T1000 (cell line): ENCODE measurements at places on chromosomes 12 and 14.

GRCh38 chr14:36771028-36771640 is 109.5 kb downstream of the PAX9 start:
- no peak for DNase-seq

DNA sequence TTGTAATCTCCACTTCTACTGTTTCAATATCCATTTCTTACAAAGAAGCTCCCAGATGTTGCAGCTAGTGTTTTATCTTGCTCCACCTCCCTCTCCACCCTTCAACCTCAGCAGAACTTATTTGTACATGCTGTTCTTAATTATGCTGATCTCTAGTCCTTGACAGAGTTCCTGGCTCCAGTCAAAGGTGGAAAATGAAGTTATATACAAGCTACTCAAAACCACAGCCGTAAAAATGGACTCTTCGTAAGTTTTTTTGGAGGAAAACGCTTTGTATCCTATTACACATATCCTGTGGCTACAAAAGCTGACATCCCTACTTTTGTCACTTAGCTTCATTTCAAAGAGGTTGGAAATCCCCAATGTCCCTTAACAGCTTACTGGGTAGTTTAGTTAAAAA is 1.3 kb downstream of the CLEC1A start:
- no peak for DNase-seq

GRCh38 chr14:77212943-77213678 is 31.5 kb downstream of the TMEM63C start:
- DNase-seq: no peak

DNA sequence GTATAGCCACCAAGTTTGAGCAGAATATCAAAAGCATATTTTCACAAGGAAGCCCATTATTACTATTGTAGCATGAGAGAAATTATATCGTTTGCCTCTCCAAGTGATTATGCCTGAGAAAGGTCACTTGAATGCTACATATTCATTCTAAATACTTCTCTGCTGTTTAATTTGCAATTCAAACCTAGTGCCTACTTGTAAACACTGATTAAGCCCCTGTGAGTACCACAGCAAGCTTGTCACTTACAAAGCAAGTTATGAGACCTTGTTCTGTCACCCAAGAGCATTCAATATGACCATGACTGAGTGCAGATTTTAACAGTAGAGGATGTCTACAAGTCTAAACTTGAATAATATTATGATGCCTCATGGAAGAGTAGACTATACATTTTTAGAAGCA is 124.7 kb upstream of the SSTR1 start:
- DNase-seq: no peak

DNA sequence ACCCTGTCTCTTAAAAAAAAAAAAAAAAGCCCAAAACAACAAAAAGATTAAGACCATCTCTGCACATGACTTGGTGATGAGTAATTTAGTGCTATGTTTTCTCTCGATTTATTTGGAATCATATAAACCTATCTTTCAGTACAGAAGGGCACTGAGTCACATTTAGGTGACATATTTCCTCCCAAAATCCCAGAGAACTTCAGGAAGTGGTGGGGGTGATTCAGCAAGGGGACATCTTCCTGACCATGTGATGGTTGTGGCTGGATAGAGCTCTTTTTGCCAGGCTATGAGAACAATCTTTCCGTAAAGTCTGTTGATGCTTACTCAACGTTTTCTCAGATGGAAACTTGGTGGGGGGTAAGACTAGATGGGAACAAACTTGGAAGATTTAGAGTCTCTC is 50.0 kb downstream of the PPFIBP1 start:
- peak; percentile 72 for DNase-seq

DNA sequence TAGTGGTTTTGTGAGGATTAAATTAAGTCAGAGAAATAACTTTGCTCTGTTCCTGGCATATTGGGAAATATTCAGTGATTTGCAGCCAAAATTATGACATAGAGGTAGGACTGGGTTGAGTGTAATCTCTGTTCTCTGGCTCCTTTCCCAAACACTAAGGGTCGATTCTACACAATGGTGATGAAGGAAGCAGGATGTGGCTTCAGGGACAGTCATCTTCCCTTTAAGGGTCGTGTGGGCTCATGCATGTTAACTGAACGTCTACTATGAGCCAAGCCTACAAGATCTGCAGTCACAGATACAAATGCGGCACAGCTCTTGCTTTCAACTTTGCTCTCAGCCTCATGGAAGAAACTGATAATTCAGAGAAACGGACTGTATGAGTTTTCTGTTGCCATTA is 381.6 kb downstream of the VRK1 start:
- DNase-seq: no peak

GRCh38 chr12:29320295-29321085 is 60.5 kb downstream of the ERGIC2 start:
- no peak for DNase-seq

DNA sequence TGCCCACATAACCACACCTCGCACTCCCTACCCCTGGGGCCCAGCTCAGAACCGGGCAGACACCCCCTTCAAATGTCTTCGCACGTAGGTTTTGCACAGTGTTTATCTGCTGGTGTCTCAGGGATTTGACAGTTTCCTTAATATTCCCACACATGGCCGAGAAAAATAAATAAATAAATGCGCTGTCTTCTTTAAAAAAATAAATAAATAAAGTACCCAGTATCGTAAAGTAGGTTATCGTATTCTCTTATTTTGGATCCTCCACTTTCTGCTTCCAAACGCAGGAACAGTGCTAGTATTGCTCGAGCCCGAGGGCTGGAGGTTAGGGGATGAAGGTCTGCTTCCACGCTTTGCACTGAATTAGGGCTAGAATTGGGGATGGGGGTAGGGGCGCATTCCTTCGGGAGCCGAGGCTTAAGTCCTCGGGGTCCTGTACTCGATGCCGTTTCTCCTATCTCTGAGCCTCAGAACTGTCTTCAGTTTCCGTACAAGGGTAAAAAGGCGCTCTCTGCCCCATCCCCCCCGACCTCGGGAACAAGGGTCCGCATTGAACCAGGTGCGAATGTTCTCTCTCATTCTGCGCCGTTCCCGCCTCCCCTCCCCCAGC is 710 bp upstream of the FOS start:
- no peak for DNase-seq

DNA sequence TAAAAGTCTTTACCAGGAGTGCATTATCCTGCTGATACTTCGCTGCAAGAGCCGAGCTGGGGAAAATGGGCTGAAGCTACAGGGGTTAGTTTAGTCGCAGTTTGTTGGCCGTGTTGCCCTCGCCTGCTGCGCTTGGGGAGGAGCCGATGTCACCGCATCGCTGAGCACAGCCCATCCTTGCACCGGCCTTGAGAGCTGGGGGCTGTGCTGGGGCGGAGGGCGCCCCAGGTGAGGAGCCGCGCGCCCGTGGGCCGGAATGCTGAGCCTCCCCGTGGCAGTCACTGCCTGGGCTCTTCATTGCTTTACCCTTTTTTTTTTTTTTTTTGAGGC is 50.0 kb downstream of the ADGRD1 start:
- no peak for DNase-seq

DNA sequence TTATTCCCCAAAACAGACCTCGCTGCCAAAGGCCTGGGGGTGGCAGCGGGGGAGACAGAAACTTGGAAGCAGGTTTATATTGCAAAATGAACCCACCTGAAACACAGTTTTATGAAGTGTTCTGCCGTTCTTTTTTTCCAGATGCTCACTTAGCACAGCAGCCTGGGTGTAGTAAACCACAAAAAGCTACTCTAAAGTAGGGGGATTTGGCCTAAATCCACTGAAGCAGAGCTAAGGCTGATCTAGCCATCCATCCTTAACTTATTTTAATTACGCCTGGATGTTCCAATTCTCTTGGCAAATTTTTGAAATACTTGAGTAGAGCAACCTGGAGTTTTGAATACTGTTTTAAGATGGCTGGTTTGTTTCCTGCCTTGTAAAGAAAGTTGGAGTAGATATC is 121.2 kb downstream of the GPR135 start:
- no peak for DNase-seq

- DNase-seq: no peak
Measured at GRCh38 chr12:106127338-106128126, 11.2 kb downstream of the NUAK1 start.

DNA sequence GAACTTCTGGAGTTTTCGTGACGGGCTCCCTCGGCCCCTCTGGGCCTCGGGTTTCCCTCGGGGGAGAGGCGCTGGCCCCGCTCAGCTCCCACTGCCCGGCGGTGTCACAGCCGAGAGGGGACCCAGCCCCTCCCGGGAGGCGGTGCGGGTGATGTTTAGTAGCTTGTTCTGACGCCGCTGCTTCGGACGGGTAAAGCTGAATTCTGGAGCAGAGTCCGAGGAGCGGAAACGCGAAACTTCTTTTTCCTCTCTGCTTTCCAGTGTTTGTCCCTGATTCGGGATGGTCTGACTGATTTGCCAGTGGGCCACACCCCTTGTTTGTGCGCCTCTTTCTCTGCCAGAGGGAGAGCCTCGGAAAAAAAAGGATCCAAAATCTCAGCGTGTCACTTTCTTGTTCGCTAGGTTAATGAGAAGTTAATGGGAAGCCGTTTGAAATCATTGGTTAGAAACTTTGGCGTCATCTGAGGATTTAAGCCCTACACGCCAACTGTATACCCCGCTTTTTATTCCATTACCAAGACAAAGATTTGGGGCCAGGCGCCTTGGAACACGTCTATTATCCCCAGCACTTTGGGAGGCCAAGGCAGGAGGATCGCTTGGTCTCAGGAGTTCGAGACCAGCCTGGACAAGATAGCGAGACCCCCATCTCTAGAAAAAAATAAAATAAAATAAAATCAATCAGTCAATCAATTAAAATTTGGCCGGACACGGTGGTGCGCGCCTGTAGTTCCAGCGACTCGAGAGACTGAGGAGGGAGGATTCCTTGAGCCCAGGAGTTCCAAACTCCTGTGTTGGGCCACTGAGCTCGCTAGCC is 756 bp downstream of the TULP3 start:
- DNase-seq: peak; percentile 67

DNA sequence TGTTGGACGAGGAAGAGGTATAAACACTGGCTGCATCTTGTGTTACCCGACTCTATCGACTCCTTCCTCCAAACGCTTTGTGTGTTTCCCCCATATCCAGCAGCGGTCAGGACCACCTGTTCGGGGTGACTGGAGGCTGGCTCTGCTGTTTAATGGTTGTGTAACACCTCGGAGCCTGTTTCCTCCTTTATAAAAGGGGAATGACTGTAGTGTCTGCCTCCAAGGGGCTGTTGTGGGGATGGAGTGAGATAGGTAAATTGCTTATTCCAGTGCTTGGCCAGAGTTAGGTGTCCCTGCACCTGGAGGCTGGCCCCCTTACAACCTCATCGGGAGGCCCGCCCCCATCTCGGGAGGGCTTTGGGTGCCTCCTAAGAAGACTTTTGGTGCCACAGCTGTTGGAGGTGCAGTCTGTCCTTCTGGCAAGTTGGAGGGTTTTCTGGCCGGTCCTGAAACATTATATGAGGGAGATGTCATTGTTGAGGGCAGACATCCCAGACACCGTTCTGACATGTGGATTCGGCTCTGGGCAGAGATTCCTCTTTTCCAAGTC is 1.1 kb downstream of the MLXIP start:
- no peak for DNase-seq

DNA sequence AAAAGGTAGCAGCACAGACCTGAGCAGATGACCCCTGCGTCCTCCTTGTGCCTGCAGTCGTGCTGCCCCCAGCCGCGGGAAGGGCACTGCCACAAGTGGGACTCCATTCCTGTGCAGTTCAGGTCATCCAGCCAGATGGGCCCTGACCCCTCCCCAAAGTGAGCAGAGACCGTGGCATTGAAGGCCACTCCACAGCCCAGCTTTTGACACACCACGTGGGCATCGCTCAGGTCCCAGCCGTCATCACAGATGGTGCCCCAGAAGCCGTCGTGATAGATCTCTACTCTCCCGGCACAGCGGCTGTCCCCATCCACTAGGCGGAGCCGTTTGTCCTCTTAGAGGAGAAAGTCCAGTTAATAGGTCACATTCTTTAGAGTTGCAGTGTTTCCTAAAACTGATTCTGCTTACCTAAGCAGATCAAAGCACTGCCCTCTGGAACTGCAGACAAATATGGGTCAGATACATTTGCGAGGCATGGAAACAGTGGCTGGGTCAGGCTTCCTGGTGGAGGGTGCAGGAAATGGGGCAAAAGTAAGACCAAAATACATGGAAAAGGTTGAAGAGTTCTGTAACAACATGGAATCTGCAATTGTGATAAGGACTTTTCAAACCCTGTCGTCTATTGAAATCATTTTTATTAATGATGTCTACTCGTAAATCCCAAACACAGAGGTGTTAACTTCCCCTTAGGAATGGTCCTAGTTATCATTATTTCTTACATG is 69.4 kb downstream of the CD163L1 start:
- no peak for DNase-seq

DNA sequence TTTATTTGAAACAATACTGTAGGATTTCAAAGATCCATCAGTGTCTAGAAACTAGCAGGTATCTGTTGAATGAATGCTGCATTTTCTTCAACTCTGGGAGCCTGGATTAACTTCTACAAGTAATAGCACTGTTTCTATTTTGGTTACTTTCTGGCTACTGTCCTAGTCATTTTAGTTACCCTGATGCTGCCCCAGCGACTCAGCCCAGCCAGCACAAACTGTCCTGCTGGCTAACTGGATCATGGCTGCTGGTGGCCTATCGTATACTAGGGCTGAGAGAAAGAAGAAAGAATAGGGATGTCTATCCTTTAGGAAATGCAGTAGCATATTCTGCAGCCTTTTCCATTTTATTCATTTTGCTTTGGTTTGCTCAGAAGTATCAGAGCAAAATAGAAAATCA is 53.9 kb downstream of the NTN4 start:
- no peak for DNase-seq

GRCh38 chr12:13599176-13599575 is 382.2 kb downstream of the GRIN2B start:
- no peak for DNase-seq

- DNase-seq: no peak
Measured at GRCh38 chr14:89881839-89882238, 72.7 kb downstream of the EFCAB11 start.

- no peak for DNase-seq
Measured at GRCh38 chr14:85439696-85440328, 90.1 kb upstream of the FLRT2 start.

- DNase-seq: no peak
Measured at GRCh38 chr14:100723135-100723829, 3.4 kb upstream of the DLK1 start.

GRCh38 chr12:75345531-75345930 is 11.1 kb downstream of the GLIPR1L1 start:
- DNase-seq: no peak

- no peak for DNase-seq
Measured at GRCh38 chr12:57142727-57143126, 4.7 kb downstream of the LRP1-AS start.

DNA sequence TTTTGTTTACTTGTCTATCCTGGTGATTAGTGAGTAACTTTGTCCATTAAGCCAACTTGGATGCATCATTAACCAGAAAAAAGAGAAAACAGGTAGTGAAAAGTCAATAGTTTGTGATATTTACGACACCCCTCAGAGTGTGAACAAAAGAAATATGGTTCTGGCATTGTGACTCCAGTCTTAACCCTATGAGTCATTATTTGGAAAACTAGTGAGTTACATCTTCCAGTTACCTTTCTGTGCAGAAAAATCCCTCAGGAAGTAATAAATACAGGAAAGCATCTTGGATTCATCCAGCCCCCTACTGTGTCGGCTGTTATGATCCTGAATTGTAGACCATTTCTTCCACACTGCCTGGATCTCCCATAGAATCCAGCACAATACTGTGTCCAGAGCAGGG is 379.1 kb downstream of the GALC start:
- DNase-seq: no peak

- no peak for DNase-seq
Measured at GRCh38 chr14:32217301-32217700, 14.2 kb upstream of the RNU6-8 start.
